Airway epithelial cell (primary cell): ENCODE measurements at places on chromosomes 2 and 18. TPM values are rescaled to one million over a fixed set of nuclear protein-coding genes. Genes with fewer than 3 reads are reported as not detected.

Gene NAT8
- total RNA-seq = not detected in 2 replicates

Gene RHOB
- total RNA-seq = 92.3 and 100 TPM in 2 replicates

Gene ILKAP
- total RNA-seq = 19.3 and 19.6 TPM in 2 replicates

Gene POTEE
- not detected in 2 replicates for total RNA-seq

Gene TNFRSF11A
- total RNA-seq = 3.5 and 4.0 TPM in 2 replicates
